ENCODE measurements at places on chromosomes 7 and 10.
A peak's percentile ranks its signal among the peaks of the same experiment; 100 is the strongest.

DNA sequence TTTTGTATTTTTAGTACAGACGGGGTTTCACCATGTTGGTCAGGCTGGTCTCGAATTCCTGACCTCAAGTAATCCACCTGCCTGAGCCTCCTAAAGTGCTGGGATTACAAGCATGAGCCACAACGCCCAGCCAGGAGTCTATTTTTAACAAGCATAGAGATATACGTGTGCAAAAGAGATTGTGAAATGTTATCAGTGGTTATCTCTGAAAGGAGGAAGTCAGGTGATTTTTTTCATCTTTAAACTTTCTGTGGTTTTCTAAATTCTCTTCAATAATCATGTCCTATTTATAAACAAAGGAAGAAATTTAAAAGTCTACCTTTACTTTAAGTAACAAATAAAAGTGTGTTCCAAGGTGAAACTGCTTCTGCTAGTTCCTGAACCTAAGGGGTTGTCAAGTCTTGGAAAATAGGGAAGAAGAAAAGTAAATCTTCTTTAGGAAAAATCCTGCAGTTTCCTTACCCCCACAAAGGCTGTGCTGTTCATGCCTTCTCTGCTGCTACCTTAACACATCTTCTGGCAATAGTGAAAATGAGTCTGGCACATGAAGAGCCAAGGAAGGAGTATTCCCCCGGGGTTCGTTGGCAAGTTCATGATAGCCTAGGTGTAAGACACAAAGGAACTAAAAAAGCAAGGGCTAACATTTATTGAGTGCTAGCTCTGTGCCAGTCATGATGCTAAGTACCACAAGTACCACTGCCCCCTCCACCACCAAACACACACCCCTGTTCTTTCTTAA lies 51.1 kb downstream of the CYP26A1 start:
- DNase-seq: no peak

DNA sequence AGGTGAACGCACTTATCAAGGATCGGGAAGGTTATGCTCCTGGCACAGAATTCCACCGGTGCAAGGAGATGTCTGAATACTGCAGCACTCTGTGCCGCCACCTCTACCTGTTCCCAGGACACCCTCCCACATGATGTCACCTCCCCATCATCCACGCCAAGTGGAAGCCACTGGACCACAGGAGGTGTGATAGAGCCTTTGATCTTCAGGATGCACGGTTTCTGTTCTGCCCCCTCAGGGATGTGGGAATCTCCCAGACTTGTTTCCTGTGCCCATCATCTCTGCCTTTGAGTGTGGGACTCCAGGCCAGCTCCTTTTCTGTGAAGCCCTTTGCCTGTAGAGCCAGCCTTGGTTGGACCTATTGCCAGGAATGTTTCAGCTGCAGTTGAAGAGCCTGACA lies 11.0 kb upstream of the CLCN1 start:
- DNase-seq: no peak

DNA sequence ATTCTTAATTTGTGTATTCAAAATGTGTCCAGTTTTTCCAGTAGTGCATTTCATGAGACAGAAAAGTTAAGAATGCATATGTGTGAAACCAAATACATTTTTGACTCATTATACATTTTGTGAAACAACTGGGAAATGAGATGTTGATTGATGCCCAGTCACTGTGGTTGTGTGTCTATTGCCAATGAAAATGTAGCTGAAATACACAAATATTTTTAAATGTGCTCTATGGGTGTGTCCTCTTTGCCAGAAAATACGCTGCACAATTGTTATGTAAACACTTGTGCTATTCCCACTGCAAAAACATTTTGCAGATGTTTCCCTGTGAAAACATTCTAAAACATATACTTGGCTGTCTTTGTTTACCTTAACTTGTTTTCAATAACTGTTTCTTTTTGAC lies 395.2 kb downstream of the TFEC start:
- DNase-seq: no peak

GRCh38 chr7:144782883-144783282 lies 53.0 kb downstream of the TPK1 start:
- DNase-seq: no peak

GRCh38 chr7:100444311-100445278 lies 8.3 kb upstream of the PPP1R35 start:
- DNase-seq: peak; percentile 85

- DNase-seq: peak; percentile 39
Measured at GRCh38 chr10:5317547-5318107, 47.1 kb upstream of the UCN3 start.

DNA sequence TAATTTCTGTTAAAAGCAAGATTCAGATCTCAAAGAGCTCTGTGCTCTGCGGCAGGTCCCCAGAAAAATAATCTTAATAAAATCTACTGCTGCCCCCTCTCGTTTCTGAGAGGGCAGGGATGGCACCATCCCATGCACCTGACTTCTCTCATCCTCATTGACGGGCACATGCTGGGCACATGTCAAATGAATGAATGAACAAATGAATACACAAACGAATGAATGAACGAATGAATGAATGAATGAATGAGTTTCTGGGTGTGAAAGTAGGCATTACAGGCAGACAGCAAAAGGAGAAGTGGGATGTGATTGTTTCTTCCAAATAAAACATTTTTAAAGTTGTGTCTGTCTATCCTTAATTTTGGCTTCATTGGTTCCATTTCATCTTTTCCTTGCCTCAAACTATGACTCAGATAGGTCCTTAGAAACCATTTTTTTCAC lies 398.1 kb upstream of the PRKCQ start:
- DNase-seq: no peak

DNA sequence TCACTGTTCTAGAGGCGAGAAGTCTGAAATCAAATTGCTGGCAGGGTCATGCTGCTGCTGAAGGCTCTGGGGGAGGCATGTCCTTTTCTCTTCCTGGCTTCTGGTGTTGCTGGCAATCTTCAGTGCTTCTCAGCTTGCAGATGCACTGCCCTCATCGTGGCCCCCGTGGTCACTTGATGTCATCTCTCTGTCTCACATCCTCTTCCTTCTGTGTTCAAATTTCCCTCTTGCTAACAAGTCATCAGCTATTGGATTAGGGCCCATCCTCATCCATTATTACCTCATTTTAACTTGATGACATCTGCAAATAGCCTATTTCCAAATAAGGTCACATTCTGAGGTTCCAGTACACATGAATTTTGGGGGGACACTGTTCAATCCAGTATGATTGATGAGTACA lies 36.6 kb upstream of the SRGN start:
- DNase-seq: peak; percentile 89

DNA sequence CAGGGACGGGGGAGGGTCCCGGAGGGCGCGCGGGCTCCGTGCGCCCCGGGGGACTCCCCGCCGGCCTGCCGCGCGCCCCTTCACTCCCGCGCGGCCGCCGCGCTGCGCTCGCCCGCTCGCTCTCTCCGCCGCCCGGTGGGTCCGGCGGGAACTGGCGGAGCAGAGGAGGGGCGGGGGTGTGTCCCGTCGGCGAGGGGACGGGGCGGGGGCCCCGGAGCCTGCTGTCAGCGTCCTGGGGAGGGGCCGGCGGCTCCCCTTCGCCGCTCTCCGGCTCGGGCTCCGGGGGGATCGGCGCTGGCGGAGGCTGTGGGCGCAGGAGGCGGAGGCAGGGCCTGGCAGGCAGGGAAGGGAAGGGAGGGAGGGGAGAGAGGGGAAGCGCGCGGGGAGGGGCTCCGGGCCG lies at the start of gene SH3PXD2A:
Gene SH3PXD2A, minus strand, starts transcription at position 153 of the 400 bp plus-strand sequence. CDS start 310 bp downstream, outside the sequence.
- DNase-seq: no peak

DNA sequence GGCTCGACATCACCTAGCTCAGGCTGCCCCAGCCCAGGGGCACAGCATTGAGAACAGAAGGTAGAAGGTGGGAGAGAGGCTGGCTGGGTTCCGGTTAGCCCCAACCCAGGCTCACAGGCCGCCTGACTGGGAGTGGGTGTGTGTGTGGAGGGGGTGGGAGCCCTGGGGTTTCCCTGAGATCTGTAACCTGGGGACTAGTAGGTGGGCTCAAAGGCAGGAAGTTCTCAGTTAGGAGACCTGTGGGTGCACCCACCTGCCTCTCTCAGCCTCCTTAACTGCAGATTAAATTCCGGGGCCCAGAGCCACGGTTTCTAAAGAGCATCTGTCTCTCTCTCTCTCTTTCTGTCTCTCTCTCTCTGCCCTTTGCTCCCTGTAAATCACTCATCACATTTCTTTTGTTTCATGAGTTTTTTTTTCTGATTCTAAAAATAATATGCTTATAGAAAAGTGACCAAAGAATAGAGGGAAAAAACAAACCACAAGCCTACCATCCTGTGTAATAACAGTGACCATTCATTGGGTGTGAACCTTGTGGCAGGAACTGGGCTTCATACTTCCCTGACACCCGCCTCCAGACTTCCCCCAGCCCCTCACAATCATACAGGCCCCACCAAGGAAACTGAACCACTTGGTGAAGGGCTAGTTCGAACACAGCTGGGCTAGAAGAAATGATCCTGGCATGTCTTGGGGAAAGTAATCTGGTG lies 83.4 kb upstream of the SMNDC1 start:
- no peak for DNase-seq

- DNase-seq: no peak
Measured at GRCh38 chr10:47190301-47190700, 109.7 kb upstream of the GDF10 start.

DNA sequence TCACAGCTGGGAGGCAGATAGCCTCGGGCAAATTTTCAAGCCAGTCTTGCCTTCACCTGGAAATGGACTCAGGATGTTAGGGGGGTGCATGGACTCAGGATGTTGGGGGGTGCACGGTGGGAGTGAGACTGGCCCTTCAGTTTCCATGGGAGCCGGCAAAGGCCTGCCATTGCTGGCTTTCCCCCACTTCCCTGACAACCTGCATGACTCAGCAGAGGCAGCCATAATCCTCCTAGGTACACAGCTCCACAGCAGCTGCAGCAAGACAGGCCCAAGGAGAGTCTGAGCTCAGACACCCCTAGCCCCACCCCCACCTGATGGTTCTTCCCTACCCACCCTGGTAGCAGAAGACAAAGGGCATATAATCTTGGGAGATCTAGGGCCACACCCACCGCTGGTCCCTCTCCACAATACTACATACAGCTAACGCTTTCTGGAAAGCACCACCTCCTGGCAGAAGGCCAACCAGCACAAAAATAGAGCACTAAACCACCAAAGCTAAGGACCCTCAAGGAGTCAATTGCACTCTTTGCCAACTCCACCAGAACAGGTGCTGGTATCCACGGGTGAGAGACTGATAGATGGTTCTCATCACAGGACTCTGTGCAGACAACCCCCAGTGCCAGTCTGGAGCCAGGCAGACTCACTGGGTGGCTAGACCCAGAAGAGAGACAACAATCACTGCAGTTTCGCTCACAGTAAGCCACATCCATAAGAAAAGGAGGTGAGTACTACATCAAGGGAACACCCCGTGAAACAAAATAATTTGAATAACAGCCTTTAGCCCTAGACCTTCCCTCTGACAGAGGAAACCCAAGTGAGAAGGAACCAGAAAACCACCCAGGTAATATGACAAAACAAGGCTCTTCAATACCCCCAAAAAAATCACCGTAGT lies 18.3 kb downstream of the C7orf25 start:
- no peak for DNase-seq

GRCh38 chr7:92964141-92964540 lies 127.8 kb upstream of the CDK6 start:
- no peak for DNase-seq

- no peak for DNase-seq
Measured at GRCh38 chr7:20911081-20911480, 124.4 kb upstream of the SP8 start.

DNA sequence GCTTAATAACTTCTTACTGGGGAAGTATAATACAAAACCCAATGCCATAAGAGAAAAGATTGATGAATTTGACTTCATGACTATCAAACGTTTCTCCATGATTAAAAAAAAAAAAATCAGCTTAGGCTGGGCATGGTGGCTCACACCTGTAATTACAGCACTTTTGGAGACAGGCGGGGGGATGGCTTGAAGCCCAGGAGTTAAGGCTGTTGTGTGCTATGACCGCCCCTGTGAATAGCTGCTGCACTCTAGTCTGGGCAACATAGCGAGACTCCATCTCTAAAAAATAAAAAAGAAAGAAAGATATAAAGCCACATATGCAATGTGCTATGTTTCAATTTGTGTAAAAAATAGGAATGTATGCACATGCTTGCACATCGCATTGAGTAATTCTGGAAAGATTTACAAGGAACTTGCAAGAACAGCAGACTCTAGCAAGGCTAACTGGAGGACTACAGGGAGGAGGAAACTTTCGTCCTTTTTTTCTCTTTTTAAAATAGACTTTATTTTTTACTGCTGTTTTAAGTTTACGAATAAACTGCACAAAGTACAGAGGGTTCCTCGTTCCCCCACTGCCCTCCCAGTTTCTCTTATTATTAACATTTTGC lies 10.3 kb upstream of the RARRES2 start:
- DNase-seq: no peak

Measured in CD14-positive monocyte (primary cell).